ENCODE measurements at places on chromosomes 2 and 18.

DNA sequence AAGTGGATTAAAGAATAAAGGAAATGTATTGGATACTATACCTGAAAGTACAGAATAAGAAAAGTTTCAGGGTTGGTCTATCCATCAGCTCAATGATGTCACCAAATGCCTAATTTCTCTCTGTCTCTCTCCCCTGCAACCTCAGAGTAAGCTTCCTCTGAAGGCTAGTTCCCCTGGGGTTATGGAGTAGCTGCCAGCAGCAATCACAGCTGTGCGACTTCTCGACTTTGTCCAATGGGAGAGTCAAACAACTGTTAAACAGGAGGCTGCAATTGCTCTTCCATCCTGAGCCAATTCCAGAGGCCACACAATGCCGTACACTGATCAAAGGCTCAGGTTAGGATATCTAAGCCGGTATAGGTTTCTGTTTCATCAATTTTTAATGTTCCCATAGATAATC, 95.3 kb upstream of the FANCL start:
- no peak for DNase-seq

GRCh38 chr18:5175378-5175777, 21.7 kb downstream of the AKAIN1 start:
- no peak for DNase-seq

- no peak for DNase-seq
Measured at GRCh38 chr2:144449028-144449406, 70.9 kb downstream of the ZEB2 start.

GRCh38 chr2:172849519-172850217, 114.0 kb downstream of the RAPGEF4 start:
- DNase-seq, result no peak

GRCh38 chr2:236805800-236806531, 236.3 kb downstream of the ACKR3 start:
- DNase-seq, result no peak

- DNase-seq, result no peak
Measured at GRCh38 chr18:49976795-49977560, 163.6 kb upstream of the ACAA2 start.

GRCh38 chr2:188365058-188365641, 73.5 kb downstream of the GULP1 start:
- no peak for DNase-seq

DNA sequence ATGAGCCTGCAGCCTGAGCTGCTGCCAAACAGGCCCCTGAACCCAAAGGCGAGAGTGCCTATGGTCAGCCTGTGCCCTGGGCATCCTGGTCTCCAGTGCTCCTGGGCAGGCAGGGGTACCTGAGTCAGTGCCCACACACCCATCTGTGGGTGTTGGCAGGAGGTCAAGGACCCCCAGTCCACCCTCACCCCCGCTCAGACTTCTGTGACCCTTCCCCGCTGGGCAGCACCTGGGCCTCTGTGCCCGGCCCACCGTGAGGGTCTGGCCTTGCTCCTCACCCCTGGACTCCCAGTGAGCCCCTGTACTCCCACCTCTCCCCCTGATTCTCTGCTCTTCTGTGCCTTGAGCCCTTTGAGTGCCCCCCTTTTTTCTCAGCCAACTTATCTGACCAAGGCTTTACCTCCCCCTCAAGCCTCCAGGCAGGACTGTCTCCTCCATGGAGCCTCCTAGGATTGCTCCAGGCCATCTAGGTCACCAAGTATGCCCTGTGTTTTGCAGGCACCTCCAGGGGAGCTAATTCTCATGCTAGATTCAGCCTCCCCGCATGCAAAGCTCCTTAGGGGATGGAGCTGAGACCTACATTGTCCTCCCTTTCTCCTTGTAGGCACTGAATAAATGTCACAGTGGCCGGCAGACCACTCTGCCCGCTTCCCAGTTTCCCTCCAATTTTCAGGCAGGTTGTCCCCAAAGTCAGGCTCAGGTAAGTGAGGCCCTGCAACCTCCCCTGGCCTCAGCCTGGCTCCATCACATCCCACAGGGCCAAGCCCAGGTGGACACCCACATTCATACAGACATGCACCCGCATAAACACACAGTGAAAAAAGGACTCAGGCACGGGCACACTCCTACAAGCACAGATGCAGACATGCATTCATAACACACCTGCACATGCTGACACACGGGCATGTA, 21.9 kb upstream of the PTMA start:
- no peak for DNase-seq

GRCh38 chr2:63553049-63553448, 35.2 kb downstream of the WDPCP start:
- no peak for DNase-seq

GRCh38 chr18:63604791-63605567, 17.8 kb downstream of the SERPINB13 start:
- no peak for DNase-seq

DNA sequence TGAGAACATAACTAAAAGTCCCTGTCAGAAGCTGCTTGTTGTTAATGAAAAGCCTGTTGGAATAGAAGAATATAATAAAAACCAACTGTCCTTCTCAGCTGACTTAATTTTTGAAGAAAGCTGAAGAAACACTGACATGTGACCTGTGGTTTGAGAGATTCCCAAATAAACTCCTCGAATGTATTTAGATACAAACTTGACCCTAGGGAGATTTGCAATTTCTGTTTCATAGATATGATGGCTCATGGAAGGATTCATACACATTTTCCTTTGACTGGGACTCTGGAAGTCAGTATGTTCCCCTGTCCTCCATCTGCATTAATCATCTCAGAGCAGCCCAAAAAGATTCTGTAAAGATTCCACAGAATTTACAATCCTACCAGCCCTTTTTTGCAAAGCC, 195.1 kb downstream of the TMEM247 start:
- no peak for DNase-seq

GRCh38 chr2:180699657-180700361, 280.6 kb upstream of the UBE2E3 start:
- DNase-seq, result no peak

- no peak for DNase-seq
Measured at GRCh38 chr2:239153806-239154591, 246.8 kb downstream of the HDAC4 start.

DNA sequence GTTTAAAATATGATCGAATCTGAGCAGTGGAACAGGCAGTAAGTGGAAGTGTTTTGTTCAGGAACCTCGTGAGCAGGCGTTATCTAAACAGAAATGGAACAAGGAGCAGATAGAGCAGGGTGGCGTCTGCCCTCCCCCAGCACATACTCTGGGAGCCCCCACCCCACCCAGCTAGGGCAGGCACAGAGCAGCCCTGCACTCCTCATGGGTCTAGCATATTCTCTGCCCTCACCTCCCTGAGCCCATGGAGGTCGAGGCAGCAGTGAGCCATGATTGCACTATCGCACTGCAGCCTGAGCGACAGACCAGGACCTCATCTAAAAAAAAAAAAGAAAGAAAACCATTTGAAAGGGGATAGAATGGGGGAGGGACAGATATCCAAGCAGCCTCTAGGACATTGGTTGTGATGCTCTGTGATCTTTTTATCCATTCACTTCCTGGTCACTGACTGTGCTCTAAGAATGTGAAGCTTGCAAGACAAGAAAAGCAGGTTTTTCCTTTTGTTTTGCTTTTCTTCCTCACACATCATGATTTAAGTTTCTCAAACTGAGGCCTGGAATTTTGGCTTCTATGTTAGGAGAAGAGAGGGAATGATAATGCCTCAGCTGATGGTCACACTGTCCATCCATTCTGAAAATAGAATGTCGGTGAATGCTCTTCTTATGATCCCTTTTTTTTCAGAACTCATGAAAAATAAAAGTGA, 3.1 kb downstream of the MLPH start:
- no peak for DNase-seq

DNA sequence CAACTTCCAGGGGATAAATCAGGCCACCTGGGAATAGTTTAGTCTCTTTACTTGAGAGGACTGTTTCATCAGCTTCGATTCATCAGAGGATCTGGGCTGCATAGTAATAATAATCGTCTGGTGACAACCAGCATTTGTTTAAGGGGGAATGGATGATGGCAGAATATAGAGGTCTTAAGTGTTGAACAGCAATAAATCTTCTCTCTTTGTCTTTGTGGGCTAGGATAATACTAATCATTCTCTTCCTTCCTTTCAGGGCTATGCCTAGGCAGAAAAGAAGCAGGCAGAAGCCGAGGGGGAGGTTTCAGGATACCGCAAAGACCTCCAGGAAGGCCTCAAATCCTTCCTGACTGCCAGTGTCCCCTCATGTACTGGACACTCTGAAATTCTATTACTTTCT, 150.4 kb upstream of the GAREM1 start:
- DNase-seq, result no peak

DNA sequence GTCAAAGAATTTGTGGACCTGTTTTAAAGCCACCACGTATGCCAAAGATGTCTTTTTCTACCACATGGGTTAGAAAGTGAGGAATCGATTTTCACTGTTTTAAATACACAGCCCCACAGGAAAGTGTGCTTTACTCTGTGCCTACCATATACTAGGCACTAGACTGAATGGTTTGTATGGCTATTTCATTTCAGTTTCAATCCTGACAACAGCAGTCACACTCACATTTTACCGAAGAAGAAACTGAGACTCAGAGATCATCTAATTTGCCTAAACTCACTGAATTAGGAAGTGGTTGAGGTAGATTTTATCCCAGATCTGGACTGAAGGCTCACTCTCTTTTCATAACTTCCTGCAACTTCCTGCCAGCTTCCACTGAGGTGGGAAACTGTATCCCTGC, 176.4 kb downstream of the ALK start:
- DNase-seq, result no peak

- DNase-seq, result no peak
Measured at GRCh38 chr18:36083729-36084128, 16.4 kb upstream of the RPRD1A start.

- DNase-seq, result peak; percentile 48
Measured at GRCh38 chr2:69741229-69741574, 732 bp upstream of the ANXA4 start.

- no peak for DNase-seq
Measured at GRCh38 chr2:68719912-68720311, 14.7 kb upstream of the ARHGAP25 start.

DNA sequence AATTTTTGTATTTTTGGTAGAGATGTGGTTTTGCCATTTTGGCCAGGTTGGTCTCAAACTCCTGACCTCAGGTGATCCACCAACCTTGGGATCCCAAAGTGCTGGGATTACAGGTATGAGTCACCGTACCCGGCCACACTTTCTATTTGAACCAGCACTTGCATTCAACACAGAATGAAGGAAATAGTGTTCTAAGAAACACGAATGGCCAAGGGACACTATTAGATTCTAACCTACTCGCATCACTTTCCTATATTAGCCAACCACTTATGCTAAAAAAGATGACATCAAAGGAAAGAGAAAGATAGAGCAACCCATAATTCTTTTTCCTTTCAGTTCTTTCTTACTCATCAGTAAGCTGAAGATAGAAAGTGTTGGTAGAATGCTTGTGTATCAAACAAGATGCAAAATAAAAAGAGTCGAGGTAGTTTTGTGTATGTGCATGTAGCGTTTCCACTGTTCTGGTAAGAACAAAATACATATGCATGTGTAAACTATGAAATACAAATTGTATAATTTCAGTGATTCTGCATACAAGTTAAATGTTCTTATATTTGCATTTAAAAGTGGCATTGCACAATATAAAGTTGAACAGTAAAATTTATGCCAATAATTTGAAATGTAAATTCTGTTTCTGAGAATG, 247.6 kb downstream of the CDCA7 start:
- no peak for DNase-seq

- no peak for DNase-seq
Measured at GRCh38 chr2:142307086-142307485, 176.3 kb upstream of the LRP1B start.

GRCh38 chr2:118622108-118622507, 225.3 kb downstream of the EN1 start:
- no peak for DNase-seq

DNA sequence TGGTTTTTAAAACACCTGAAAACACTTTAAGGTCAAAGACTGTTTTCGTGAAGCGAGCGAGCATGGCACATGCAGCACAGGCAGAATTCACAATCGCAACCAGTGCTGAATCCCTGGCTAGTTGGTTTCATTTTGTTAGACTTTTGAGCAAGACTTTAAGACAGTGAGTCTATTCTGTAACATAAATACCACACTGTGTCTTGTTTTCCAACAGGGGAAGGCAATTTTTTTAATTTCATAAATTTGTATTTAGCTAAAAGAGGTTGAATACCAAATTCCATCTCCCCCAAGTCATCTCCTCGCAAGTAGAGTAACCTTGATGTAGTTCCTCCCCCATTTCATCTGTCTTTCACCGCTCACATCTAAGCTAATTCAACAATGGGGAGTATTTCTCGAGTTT, 1.4 kb downstream of the CERKL start:
- no peak for DNase-seq

GRCh38 chr2:181978351-181979150, 7.1 kb upstream of the PPP1R1C start:
- DNase-seq, result no peak

- DNase-seq, result no peak
Measured at GRCh38 chr2:42045848-42046748, 1.7 kb upstream of the PKDCC start.

- DNase-seq, result no peak
Measured at GRCh38 chr2:190849774-190850173, 30.8 kb upstream of the GLS start.
